ENCODE measurements at places on chromosomes 2 and 18.

GRCh38 chr2:53114582-53114981, 653.0 kb upstream of the CHAC2 start:
- no peak for DNase-seq

- DNase-seq, result no peak
Observed at GRCh38 chr2:120258196-120258595, 5.5 kb downstream of the RALB start.

DNA sequence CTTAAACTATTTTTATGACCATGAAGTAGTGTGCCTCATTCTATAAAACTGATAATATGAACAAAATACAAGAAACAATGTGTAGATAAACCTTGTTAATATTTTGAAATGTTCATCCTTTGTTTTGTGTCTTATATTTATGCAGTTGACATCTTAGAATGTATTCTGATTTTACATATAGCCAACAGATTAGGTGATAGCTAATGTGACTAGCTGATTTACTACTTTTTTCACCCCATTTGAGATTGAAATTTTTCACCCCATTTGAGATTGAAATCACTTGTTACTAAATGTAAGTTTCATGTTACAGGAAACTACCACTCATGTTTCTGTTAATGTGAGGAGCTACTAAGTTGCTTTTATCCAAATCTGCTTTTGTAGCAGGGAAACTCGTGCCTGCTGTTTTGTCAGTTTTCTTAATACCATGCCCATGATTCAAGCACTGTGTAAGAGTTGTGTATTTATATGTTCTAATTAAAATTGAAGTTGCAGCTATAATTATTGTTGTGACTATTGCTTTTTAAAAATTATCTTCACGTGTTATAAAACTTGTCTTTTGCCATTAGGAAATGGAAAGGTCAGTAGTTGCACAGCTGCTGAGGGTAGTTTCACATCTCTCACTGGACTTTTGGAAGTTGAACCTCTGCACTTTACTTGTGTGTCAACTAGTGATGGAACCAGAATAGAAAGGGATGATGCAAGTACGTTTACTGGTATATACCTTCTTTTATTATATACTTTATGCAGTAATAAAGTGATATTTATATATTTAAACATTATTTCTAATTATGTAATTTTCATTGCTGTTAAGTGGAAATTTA, 96.6 kb downstream of the BIRC6 start:
- no peak for DNase-seq

DNA sequence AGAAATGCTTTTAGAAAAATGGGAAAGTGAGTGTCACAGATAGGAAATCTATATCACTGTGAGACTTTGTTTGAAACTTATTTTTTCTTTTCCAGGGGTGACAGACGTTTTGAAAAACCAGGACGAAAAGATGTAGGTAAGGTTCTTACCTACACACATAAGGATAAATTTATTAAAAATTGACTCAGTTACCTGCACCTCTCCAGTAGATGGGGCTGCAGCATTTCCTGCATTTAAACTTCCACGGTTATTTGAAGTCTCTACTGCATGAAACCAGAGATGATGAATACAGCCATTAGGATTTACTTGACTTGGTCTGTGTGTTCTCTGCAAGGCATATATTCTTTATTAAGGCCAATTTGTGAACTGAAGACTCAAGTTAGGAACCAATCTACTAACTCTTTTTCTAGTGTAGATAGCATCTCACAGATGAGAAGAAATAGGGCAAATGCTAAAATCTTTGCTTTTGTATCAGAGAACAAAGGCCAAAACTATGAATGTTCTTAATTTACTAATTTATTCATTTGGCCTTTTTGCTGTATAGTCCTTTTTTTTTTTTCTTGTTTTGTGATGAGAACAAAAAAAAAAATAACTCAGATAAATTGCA, 15.0 kb downstream of the KCNJ13 start:
- peak; percentile 62 for DNase-seq

GRCh38 chr2:96142217-96143113, 2.8 kb downstream of the DUSP2 start:
- DNase-seq, result peak; percentile 47

Measured in CD4-positive, alpha-beta T cell treated with Interleukin-2 at 100 ng/mL for 4 hours (primary cell).